ENCODE measurements at places on chromosomes 1 and 21.
A peak's percentile ranks its signal among the peaks of the same experiment; 100 is the strongest.

GRCh38 chr1:87295445-87296110 is 33.1 kb upstream of the LMO4 start:
- DNase-seq = no peak

DNA sequence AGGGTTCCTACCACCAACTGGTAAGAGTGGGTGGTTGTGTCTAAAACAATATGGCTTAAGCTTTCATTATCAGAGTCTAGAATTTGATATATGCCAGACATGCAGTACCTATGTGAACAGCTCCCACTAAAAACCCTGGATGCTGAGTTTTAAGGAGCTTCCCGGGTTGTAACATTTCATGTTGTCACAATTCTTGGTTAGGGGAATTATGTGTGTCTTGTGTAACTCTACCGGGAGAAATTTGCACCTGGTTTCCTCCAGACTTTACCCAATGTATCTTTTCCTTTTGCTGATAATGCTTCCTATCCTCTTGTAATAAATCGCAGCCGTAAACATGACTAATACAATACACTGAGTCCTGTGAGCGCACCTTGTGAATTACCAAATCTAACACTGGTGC is 48.3 kb downstream of the ARID4B start:
- no peak for DNase-seq

DNA sequence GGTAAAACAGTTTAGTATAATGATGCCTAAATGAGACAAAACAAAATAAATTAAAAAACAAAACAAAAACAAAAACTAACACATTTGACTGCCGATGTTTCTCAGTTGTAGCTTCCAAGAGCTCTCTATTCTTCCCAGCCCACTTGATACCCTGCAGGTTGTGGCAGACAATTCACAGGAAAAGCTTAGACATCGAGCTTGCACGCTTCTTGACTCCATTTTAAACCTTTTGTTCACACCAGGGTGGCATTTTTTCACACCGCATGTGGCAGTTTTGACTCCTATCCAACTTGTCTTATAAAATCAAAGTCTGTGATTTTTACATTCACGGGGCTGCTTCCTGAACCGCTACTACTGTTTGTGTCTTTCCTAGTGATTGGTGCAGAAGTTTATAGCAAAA is 575.9 kb downstream of the USP25 start:
- DNase-seq = no peak

GRCh38 chr1:215508311-215508710 is 58.8 kb upstream of the KCTD3 start:
- DNase-seq = no peak

DNA sequence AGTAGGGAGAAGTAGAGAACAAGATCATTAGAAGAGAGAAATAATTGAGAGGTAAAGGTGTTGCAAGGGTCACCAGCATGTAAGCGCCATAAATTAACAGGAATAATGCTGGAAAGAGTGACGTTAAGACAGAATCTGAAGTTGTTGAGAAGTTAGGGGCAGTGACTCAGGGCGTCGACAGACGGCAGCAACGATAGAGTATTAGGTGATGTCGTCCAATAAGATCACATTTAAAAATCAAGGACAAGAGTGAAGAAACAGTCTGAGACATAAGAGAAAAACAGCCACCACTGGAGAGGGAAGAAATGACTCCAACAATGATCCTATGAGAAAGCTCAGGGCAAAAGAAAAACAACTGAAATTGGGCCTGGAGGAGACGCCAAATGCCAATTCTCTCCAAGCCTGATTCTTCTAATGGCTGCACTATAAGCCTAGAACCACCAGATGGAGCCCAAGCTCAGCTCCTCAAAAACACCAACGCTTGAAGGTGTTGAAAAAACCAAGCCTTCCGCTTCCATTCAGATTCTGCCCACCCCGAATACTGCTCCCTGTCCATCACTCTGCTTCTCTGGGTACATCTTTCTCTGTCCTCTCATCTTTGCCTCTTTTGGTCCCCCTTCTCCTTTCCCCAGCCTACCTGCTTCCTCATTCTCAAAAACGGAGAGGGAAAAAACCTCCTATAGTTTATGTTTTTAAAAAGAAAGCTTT is 70.0 kb downstream of the LUZP1 start:
- DNase-seq = peak; percentile 53

GRCh38 chr1:6408023-6408422 is 11.7 kb downstream of the HES2 start:
- no peak for DNase-seq

DNA sequence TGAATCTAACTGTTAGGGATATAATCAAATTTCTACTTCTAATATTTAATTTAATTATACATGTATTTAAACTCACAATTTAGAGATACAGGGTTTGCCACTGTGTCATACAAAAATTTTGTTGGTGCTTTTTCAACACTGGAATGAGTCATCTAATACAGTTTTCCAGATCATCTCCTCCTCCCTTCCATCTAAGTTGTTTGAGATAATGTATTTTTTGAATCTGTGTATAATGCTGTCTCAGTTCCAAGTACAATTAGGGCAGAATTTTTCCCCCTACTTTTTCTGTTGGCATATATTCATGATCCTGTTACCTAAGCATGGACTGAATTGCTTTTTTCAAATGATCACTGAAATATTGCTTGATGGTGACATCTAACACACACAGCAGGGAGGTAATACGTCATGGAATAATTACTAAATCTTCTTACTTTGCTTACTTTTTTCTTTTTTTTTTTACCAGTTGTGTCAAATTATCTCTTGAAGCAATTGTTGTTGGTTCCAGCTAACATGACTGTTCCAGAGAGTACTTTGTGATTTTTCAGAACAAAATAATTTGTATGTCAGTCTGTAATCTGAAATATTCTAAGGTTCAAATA is 146.0 kb downstream of the MAGI3 start:
- no peak for DNase-seq

- no peak for DNase-seq
Measured at GRCh38 chr1:224689374-224689773, 73.3 kb downstream of the CNIH3 start.

GRCh38 chr1:66250478-66250877 is 283.5 kb upstream of the SGIP1 start:
- no peak for DNase-seq

DNA sequence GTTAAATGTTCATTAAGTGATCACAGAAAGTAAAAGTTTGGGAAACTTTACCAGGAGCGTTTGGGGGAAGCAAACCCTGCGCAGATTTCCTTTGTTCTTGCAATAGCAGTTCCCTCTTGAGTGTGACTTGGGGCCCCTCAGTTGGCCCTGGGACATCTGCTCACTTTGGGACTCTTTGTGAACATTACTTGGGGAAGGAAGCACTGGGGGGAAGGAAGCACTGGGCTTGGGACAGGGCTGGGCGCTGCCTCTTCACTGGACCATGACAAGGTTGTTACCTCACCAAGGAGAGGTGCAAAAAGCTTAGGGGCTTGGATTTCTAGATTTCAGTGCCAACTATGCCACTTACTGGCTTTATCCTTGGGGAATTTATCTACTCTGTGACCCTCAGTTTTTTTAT is 63.5 kb downstream of the ETS2 start:
- DNase-seq = no peak

DNA sequence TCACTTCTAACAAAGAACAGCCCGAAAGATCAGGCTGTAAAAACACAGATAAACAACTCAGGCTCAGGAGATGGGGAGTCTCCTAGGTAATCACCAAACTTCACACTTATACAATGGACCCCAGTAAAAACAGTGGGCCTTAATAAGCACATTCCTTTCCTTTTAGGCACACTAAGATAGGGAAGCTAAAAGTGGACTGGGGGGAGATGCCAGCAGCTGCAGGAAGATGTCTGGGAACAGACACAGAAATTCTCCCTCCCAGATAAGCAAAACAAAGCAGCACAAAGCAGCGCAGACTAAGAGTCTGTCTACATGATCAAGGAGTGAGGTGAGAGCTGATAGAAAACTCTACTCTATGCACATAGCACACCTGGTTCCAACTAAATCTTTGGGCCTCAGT is 29.0 kb upstream of the CTBS start:
- no peak for DNase-seq

- DNase-seq = peak; percentile 90
Measured at GRCh38 chr1:40389871-40390560, 16.5 kb downstream of the SMAP2 start.

- DNase-seq = no peak
Measured at GRCh38 chr1:24191860-24192259, 4.8 kb upstream of the IFNLR1 start.

- DNase-seq = no peak
Measured at GRCh38 chr1:167923324-167924056, 9.6 kb upstream of the ADCY10 start.

DNA sequence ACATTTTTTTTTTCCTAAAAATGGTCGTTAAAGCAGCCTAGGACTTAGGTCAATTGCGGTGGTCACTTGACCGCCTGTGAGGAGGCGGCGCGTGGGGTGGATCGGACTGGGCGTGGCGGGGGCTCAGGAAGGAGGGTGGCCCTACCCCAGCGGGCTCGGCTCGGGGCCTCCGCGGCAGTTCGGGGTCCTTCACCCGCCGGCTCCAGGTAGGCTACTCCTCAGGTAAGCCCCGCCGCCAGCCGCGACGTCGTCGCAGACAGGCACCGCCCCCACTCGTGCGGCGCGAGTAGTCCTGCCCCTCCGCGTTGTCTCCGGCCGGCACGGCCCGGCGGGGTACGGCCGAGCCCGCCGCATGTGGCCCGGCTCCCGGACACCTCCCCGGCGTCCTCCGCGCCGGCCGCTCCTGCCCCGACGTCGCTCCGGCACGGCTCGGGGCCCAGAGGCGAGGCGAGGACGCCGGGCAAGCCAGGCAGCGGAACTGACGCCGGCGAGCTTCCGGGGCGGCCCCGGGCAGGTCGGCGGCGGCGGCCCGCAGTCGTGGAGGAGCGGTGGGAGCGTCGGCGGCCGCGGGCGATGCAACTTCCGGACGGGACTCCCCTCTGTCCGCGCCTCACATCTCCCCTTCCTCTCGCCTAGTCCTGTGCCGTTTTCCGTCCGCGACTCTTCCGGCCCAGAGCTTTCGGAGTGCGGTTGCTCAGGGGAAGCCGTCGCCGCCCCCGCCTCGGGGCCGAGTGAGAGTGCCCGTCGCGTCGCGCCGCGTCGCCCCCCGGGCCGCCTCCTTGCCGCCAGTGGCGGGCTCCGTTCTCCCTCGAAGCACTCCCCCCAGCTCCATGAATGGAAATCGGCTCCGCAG is at the start of gene AGO3:
AGO3 (plus strand) TSS at position 513 of the 853 bp plus-strand sequence; CDS start at position 835, 322 bp downstream.
- DNase-seq = peak; percentile 46

- DNase-seq = no peak
Measured at GRCh38 chr1:209455661-209456358, 127.7 kb upstream of the CAMK1G start.

DNA sequence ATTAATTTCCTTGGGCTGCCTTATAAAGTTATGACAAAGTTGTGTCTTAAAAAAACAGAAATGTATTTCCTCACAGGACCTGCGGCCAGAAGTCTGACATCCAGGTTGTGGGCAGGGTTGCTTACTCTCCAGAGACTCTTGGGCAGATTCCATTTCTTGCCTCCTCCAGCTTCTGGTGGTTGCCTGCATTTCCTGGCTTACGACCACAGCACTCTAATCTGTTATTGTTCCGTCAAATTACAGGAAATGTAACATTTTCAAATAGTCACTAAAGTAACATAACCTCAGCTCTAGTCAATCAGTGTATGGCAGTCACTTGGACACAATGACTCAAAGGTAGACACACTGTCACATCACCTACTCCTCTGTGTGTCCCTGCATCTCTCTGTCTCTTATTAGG is 226.8 kb downstream of the DNAH14 start:
- no peak for DNase-seq

GRCh38 chr1:200628223-200628881 is 7.8 kb upstream of the KIF14 start:
- DNase-seq = no peak

GRCh38 chr1:117607471-117607870 is 1.6 kb downstream of the TENT5C start:
- no peak for DNase-seq
